ENCODE measurements at places on chromosomes 1 and 21. TPM values are rescaled to one million over a fixed set of nuclear protein-coding genes. Genes with fewer than 3 reads are reported as not detected.
A peak's percentile ranks its signal among the peaks of the same experiment; 100 is the strongest.

- H3K36me3 ChIP-seq, result peaks cover 3% of the 10 kb centered on the region
- H3K27ac ChIP-seq, result no peak overlapping the region
- no peaks in the 10 kb centered on the region for H3K27me3 ChIP-seq
- DNase-seq, result no peak
- H3K4me3 ChIP-seq, result no peak overlapping the region
- H3K4me1 ChIP-seq, result peaks cover 16% of the 10 kb centered on the region
Observed at GRCh38 chr1:113940365-113941244, 11.5 kb downstream of the HIPK1 start.

GRCh38 chr1:113375878-113376277 is 14.4 kb upstream of the MAGI3 start:
- no peaks in the 10 kb centered on the region for H3K36me3 ChIP-seq
- peaks cover 2% of the 10 kb centered on the region for H3K27me3 ChIP-seq
- no peak for DNase-seq

GRCh38 chr1:1462318-1462966 is 9.1 kb upstream of the ATAD3B start:
- H3K27ac ChIP-seq, result no peak overlapping the region
- no peak for DNase-seq
- H3K4me3 ChIP-seq, result no peak overlapping the region

GRCh38 chr1:2300004-2300771 is 72.1 kb downstream of the SKI start:
- H3K4me1 ChIP-seq, result peaks cover 27% of the 10 kb centered on the region
- DNase-seq, result no peak
- peak overlapping the region; percentile 83 for H3K27ac ChIP-seq
- H3K36me3 ChIP-seq, result peaks cover 4% of the 10 kb centered on the region
- no peaks in the 10 kb centered on the region for H3K27me3 ChIP-seq
- no peak overlapping the region for H3K4me3 ChIP-seq

DNA sequence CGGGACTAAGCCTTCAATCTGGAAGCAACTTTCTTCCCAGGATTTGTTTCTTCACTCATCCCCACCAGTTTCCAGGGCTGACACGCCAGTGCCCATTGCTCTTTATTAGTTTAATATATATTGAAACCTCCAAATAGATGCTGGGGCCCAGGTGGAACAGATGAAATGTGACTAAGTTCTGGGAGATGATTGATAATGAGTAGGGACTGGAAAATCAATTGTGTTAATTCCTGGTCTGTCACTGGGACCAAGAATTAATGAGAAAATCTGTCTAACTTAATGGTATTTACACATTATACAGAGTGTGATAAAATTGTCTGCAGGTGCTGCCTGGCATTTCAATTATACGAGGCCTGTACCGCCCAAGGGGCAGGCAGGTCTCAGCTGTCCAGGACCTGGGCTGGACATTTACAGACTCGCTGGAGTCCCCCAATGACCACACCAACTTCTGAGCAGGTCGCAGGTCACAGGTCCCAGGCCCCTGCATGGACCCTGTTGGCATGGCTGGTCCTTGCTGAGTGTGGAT is 35.8 kb downstream of the UBIAD1 start:
- no peaks in the 10 kb centered on the region for H3K4me1 ChIP-seq
- no peak overlapping the region for H3K27ac ChIP-seq
- H3K27me3 ChIP-seq, result peaks cover 2% of the 10 kb centered on the region
- no peak overlapping the region for H3K4me3 ChIP-seq

DNA sequence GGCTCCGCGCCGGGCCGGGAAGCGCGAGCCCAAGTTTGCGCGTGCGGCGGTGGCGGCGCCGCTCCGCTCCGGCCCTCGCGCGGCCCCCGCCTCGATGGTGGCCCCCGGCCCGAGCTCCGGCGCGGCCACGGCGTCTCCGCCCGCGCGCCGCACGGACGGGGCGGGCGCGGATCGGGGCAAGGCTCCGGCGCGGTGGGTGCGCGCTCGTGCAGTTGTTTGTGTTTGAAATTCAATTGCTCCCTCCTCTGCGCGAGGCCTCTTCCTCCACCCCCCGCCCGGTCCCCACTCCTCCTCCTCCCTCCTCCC is at the start of gene HDGF:
Gene HDGF (minus strand): TSS at position 225 of the 306 bp plus-strand sequence. CDS start 246 bp downstream, outside the sequence.
- H3K4me3 ChIP-seq, result peak within 1 kb of the TSS; percentile 88
- peaks cover 45% of the 10 kb centered on the region for H3K4me1 ChIP-seq
- peak within 1 kb of the TSS; percentile 85 for H3K27ac ChIP-seq

DNA sequence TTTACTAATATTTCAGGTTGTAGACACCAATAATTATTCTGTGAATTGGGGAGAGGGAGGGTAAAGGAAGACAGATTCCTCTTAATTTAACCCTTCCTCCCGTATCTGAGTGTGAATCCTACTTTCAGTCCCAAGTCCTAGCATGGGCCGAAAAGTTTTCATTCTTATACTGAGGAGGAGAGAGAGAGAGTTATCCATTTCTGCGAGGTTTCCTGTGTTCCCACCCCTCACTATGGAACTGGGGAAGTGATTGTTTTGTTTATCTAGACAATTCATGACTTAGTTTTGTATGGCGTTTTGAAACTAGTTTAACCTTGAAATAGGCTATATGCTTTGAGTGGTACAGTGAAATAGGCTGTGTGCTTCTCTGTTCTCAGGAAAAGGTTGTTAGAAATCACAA is 134.0 kb upstream of the DPYD start:
- no peaks in the 10 kb centered on the region for H3K36me3 ChIP-seq
- DNase-seq, result peak; percentile 73
- peak overlapping the region; percentile 89 for H3K27ac ChIP-seq
- peak overlapping the region; percentile 29 for H3K4me3 ChIP-seq

- peaks cover 28% of the 10 kb centered on the region for H3K27me3 ChIP-seq
- peaks cover 20% of the 10 kb centered on the region for H3K4me1 ChIP-seq
- no peak overlapping the region for H3K4me3 ChIP-seq
- H3K36me3 ChIP-seq, result no peaks in the 10 kb centered on the region
- no peak overlapping the region for H3K27ac ChIP-seq
Observed at GRCh38 chr1:224621813-224622682, 5.9 kb downstream of the CNIH3 start.

DNA sequence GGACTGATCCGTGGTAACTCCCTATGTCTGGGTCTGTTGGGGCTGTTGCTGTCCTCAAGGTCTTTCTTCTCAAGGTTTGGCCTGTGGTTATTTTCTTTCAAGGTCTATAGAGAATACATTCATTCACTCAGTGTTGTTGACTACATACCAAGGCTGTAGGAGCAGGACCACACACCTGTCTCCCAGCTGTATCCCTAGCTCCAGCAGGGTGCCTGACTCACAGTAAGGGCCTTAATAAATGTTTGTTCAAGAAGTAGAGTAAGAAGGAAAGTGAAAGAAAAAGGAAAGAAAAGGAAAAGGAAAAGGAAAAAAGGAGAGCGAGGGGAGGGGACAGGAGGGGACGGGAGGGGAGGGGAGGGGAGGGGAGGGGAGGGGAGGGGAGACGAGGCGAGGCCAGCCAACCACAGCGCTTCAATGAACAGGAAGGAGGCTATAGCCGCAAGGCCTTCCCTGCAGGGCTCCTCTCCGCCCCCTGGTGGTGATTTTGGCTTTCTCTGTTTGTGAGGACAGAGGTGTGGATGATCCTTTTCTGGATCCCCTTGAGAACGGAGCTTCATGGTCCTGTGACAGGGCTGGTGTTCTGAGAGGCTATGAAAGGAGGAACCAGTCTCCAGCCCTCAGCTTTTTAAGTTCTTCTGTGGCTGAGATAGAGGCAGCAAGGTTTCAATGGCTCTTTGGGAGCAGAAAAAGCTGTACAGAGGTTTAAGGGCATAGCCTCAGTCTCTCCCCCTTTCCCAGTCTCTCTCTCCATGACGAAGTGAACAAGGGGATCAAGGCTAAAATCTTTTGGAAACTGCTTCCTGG is 30.6 kb upstream of the LCE5A start:
- no peaks in the 10 kb centered on the region for H3K4me1 ChIP-seq
- H3K27ac ChIP-seq, result no peak overlapping the region
- H3K36me3 ChIP-seq, result no peaks in the 10 kb centered on the region

- H3K4me1 ChIP-seq, result peaks cover 12% of the 10 kb centered on the region
- no peak overlapping the region for H3K4me3 ChIP-seq
- no peaks in the 10 kb centered on the region for H3K27me3 ChIP-seq
Observed at GRCh38 chr1:87963556-87963955, 634.9 kb downstream of the LMO4 start.

GRCh38 chr1:25991937-25992688 is 5.8 kb downstream of the PAFAH2 start:
- H3K36me3 ChIP-seq, result no peaks in the 10 kb centered on the region
- no peaks in the 10 kb centered on the region for H3K27me3 ChIP-seq

DNA sequence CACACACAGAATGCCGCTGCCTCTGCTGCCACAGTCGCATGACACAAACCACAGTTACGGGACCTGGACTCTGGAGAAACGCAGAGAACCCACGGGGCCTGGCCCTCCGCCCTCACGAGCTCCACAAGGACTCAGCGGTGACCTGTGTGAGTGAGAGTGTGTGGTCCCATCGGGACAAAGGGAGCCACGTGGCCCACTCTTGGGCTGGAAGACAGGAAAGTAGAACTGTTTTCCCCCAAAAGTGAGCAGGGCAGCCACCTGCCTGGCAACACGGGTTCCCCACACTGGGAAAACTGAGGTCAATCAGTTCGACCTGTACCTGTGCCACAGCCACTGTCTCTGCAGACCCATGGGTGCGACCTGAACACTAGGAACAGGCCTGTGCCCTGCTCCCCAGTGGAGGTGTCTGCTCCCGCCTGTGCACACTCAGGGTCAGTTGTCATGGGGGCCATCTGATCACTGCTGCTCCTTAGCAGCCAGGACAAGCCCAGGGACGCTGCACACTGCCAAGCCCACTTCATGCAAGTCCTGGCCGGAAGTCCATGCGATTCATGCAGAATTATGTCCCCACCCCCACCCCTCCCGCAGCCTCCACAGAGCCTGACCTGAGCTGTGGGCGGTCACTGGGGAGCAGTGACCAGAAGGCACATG is 54.4 kb upstream of the ADARB1 start:
- no peak overlapping the region for H3K27ac ChIP-seq
- DNase-seq, result no peak

GRCh38 chr1:206829875-206830274 is 35.5 kb upstream of the IL20 start:
- H3K27ac ChIP-seq, result no peak overlapping the region
- no peak for DNase-seq
- no peaks in the 10 kb centered on the region for H3K4me1 ChIP-seq
- no peak overlapping the region for H3K4me3 ChIP-seq
- no peaks in the 10 kb centered on the region for H3K36me3 ChIP-seq

DNA sequence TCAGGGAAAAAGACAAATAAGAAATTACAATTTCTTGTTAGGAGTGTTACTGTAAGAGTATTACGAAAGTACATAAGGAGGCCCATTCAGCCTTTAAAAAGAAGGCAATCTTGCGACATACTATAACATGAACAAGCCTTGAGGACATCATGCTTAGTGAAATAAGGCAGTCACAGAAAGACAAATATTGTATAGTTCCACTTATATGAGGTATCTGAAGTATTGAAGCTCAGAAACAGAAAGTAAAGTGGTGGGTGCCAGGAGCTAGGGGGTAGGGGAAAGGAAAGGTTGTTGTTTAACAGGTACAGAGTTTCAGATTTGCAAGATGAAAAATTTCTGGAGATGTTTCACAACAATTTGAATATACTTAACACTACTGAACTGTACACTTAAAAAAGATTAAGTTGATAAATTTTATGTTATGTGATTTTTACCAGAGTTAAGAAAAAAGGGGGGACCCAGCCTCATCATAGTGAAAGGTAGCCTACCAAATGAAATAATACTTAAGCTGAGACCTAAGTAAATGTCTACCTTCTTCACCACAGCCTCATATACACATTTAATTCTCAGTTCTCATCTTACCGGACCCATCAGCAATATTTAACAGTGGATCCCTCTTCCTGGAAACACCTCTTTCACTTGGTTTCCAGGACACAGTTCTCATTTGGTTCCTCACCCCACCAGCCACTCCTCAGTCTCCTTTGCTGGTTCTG is 19.5 kb downstream of the USP24 start:
- H3K36me3 ChIP-seq, result no peaks in the 10 kb centered on the region
- DNase-seq, result no peak
- no peaks in the 10 kb centered on the region for H3K4me1 ChIP-seq
- no peak overlapping the region for H3K27ac ChIP-seq

- H3K4me3 ChIP-seq, result no peak overlapping the region
- peaks cover 6% of the 10 kb centered on the region for H3K27me3 ChIP-seq
Observed at GRCh38 chr1:244080343-244080929, 29.4 kb downstream of the ZBTB18 start.

GRCh38 chr21:15249285-15249993 is 184.6 kb upstream of the NRIP1 start:
- H3K27ac ChIP-seq, result no peak overlapping the region
- peaks cover 2% of the 10 kb centered on the region for H3K4me1 ChIP-seq
- H3K27me3 ChIP-seq, result no peaks in the 10 kb centered on the region
- peak; percentile 84 for DNase-seq

GRCh38 chr21:34094949-34095348 is 21.6 kb downstream of the MRPS6 start:
- H3K4me3 ChIP-seq, result no peak overlapping the region
- H3K27ac ChIP-seq, result no peak overlapping the region
- H3K4me1 ChIP-seq, result peaks cover 16% of the 10 kb centered on the region
- H3K27me3 ChIP-seq, result no peaks in the 10 kb centered on the region
- H3K36me3 ChIP-seq, result peaks cover 3% of the 10 kb centered on the region

DNA sequence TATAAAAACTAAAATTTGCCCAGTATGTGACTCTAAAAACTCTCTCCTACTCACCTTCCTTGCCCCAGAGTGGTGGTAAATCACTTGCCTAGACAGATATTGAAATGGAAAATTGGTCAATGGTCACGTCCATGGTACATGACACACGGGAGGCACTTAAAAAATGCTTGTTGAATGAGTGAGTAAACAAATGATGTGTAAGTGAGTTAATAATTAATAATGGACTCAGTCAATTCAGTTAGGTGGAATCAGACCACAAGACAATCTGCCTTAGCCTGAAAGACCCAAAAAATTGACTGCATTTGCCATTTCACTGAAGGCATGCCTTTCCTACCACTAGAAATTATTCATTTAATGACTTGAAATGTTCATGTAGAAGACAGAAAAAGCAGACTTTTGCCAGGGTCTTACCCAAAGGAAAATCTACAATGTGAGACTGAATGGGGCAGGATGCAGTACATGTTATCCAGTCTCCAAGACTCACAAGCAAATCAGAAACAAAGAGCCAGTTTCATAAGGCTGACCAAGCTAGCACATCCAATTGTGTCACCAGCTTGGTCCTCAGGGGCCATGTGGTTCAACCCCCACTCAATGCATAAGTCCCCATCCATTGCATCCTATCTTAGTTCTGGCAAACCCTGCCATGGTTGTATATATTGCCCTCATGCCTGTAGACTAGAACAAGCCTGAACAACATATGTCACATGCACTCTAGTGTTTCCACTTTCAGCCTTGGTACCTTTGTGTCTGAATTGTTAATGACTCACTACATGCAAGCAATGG is 73.6 kb downstream of the TBX15 start:
- no peak overlapping the region for H3K4me3 ChIP-seq
- H3K4me1 ChIP-seq, result no peaks in the 10 kb centered on the region
- no peaks in the 10 kb centered on the region for H3K36me3 ChIP-seq
- no peak overlapping the region for H3K27ac ChIP-seq

BCAN gene
- polyA plus RNA-seq, result 0.15 TPM

SPRR3 gene
- polyA plus RNA-seq, result not detected

SMPDL3B gene
- polyA plus RNA-seq, result 1.3 TPM

FPGT gene
- polyA plus RNA-seq, result 4.3 TPM

PRKAA2 gene
- 0.32 TPM for polyA plus RNA-seq

S100A1 gene
- not detected for polyA plus RNA-seq

ESPN gene
- 0.46 TPM for polyA plus RNA-seq

DCDC2B gene
- polyA plus RNA-seq, result not detected

PTPN7 gene
- polyA plus RNA-seq, result 2.4 TPM
